Ascending aorta (tissue), 2 donors: ENCODE measurements at places on chromosomes 7 and 10.

GRCh38 chr10:650441-650851 is 39.0 kb downstream of the DIP2C start:
- H3K36me3 ChIP-seq, result no peaks in the 10 kb centered on the region
- H3K27ac ChIP-seq, result peak overlapping the region; percentile 60
- H3K4me3 ChIP-seq, result peak overlapping the region; percentile 37
- no peaks in the 10 kb centered on the region for H3K4me1 ChIP-seq
- peak; percentile 56 for DNase-seq
- no peaks in the 10 kb centered on the region for H3K27me3 ChIP-seq

DNA sequence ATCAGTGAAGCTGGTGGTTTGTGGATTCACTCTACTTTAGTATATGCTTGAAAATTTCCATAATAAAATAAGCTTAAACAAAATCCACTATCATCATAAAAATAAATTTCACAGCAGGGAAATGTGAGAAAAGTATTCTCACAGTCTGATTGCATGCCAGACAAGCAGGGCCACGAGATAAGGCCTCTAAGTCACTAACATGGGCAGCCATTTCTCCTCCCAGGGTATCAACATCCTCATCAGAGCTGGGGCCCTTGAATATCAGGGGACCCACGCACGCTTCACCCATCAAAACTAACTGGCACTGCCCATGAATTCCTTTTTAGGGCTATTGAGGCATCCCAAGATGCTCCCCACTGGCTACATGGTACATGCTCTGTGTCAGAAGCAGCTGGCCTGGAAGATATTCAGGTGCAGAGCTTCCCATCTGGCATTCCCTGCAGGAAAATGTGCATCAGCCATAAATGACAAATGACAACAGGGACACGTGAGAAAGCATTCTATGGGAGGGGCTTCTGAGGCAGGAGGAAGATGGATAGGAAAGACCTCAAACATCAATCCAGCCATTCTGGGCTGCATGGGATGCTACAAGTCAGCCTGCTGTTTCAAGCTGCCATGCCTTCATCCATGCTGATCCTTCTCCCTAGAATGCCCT is 17.4 kb downstream of the CCDC6 start:
- peak overlapping the region; percentile 46 for H3K27ac ChIP-seq
- H3K4me3 ChIP-seq, result no peak overlapping the region
- DNase-seq, result no peak
- no peaks in the 10 kb centered on the region for H3K27me3 ChIP-seq

DNA sequence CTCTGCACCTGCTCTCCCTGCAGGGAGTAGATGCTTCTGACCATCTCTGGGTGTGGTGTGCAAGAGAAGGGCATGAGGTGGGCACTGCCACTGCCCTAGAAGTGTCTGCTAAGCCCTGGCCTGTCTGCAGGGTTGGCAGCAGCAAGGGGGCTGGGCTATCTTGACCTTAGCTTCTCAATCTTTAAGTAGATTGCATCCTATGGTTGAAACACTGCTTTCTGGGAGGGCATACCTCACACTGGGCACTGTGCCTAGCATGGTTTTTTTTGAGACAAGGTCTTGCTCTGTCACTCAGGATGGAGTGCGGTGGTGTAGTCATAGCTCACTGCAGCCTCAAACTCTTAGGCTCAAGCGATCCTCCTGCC is 54.9 kb downstream of the CLIP2 start:
- no peaks in the 10 kb centered on the region for H3K4me1 ChIP-seq
- DNase-seq, result no peak
- H3K27ac ChIP-seq, result no peak overlapping the region
- H3K27me3 ChIP-seq, result no peaks in the 10 kb centered on the region

- H3K27ac ChIP-seq, result no peak overlapping the region
- H3K36me3 ChIP-seq, result no peaks in the 10 kb centered on the region
These were observed 31.9 kb upstream of the SAMD8 start for GRCh38 chr10:75079436-75080083.

GRCh38 chr7:66503551-66504031 is 125.1 kb upstream of the KCTD7 start:
- H3K4me1 ChIP-seq, result no peaks in the 10 kb centered on the region
- H3K36me3 ChIP-seq, result no peaks in the 10 kb centered on the region
- no peaks in the 10 kb centered on the region for H3K27me3 ChIP-seq
- no peak overlapping the region for H3K4me3 ChIP-seq
